ENCODE measurements at places on chromosomes 4 and X.

DNA sequence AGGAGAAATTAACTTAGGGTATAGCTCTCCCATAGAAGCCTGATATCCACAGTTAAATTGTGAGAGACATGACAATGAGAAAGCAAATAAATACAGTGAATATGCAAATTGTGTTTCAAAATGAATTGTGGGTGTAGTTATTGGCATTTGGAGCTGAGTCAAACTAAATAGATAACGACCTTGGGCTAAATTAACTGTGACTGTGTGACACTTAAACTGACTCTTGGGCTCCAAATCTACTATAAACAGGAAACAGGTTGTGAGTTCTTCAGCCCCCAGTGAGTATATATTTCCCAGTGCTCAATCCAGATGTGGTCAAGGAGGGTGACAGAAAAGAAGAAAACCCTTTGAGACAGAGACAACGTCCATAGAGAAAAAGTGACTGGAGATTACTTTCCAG is 11.3 kb upstream of the MAGEA10 start:
- no peak for DNase-seq

DNA sequence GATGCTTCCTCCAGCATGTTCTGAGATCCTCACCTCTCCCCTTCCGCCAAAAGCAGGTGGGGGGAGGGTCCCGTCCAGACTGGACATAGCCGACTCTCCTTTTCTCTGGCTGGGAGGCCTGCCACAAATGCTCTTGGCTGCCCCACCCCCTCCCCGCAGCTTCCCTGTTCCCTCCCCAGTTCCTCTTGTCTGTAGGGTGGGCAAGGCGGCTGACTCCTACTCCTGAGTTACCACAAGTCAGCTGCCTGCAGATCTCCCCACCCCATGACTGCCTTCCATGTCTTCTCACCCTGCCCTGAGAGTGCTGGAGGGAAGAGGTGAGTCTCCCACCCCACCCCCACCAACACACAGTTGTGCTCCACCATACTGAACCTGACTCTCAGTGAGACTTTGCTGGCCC is 2.9 kb downstream of the ATP6AP1 start:
- DNase-seq, result no peak

DNA sequence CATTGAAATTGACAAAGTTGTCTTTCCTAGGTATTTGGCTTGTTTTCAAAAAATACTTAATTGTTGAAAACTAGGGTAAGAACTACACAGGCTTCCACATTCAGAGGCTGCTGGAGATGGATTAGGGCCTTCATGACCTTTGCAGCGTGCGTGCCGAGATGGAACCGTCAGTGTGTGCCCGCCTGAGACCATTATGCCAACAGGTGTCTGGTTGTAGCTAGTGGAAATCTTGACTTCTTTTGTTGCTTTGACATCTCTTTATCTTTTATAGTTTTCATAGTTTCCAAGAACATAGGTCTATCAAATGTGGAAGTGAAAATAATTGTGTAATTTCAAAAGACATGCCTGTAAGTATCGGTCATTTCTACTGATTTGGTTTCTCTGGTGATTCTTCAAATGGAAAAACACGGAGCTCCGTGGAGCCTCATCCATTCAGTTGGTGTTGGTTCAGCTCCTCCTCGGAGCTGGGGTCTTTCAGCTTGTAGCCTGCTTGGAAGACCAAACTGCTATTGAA is 38.9 kb upstream of the CLCN4 start:
- no peak for DNase-seq

GRCh38 chr4:68256284-68256683 is 10.8 kb upstream of the TMPRSS11B start:
- no peak for DNase-seq

GRCh38 chr4:8427761-8428287 is 12.7 kb downstream of the ACOX3 start:
- DNase-seq, result no peak

DNA sequence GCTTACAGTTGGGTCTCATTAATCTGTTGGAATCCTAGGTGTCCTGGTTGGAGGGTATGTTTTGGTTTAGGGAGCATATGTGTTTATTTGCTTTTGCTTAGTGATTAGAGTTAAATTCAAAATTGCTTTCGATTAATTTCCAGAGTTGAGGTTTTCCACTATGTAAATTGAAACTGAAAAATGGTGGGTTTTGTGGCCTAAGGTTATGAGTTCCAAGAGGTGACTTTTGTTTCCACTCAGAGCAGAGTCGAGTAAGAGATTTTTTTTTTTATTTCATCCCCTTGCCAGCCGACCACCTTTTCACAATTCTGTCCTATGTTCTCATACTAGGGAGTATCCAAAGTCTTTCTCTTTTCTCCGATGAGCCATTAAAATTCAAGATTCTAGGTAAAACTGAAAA is 66.9 kb downstream of the GRIA2 start:
- no peak for DNase-seq

DNA sequence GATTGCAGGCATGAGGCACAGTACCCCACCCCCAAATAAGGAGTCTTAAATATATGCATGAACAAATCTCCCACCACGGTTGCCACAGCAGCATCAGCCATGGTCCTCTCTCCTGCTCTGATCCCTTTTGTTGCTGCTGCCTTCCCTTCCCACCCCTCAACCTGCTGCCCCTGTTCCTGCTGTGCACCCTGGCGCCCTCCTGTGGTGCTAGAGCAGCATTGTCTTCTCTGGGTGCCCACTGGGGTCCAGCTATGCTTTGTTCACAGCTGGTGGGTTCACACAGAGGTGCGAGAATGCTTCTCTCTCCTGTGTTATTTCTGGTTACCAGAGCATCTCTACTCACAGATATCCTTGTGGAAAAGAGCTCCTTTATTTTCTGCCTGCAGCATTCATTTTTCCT is 116.2 kb downstream of the GATB start:
- peak; percentile 10 for DNase-seq

- DNase-seq, result no peak
Measured at GRCh38 chr4:138051157-138051556, 191.0 kb downstream of the SLC7A11 start.

DNA sequence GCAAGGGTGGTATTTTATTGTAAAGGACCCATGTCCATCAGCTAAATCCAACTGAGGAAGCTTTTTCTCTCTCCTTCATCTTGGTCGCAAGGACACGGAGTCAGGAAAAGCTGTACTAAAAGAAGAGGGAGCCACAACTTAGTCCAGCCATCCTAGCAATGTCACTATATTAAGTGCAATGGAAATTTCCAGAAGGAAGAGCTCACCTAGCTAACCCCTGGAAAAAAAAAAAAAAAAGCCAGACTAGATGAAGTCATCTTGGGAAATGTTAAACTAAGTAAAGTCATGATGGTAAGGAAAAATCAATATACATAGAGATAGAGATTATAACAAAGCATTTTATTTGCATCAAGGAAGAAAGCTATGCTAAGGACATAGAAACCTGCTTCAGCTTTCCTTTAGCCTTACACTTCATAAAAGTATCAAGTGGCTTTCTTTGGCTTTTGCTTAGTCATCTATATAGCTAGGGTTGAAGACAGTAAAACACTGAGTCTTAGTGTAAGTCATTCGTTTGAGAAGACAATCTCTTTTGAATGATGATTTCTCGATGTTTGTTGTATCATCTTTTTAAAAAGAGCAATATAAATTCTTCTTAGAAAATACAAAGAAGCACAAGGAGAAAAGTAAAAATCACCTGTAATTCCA is 18.6 kb upstream of the CA5B start:
- no peak for DNase-seq

GRCh38 chr4:11735651-11736050 is 307.0 kb upstream of the HS3ST1 start:
- DNase-seq, result no peak

DNA sequence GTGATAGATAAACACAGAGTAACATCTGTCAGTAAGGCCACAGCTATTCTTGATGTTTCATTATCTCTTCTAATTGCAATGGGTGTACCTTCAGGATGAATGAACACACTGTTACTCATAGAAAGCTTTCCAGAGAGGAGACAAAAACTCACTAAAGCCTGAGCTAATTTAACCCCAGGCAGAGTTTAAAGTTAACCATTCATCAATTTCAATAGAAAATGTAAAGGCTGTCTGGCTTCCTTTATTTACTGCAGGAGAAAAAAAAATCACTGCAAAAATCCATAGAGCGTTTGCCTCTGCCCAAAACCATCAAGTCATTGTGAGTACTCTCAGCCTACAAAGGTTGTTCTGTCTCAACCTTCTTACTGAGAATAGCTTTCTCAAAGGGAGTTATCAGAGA is 376.9 kb downstream of the PPP4R3C start:
- DNase-seq, result no peak

DNA sequence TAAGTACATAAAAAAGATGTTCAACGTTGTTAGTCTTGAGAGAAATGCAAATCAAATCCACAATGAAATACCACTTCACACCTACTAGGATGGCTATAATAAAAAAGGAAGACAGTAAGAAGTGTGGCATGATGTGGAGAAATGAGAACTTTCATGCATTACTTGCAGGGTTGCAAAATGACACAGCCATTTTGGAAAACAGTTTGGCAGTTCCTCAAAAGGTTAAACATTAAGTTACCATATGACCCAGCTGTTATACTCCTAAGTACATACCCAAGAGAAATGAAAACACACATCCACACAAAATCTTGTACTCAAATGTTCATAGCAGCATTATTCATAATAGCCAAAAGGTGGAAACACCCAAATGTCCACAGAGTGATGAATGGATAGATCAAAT is 25.8 kb upstream of the LIMCH1 start:
- DNase-seq, result no peak

- DNase-seq, result no peak
Measured at GRCh38 chr4:41678086-41678816, 70.3 kb downstream of the PHOX2B start.

- no peak for DNase-seq
Measured at GRCh38 chr4:37423310-37423709, 178.8 kb downstream of the NWD2 start.

DNA sequence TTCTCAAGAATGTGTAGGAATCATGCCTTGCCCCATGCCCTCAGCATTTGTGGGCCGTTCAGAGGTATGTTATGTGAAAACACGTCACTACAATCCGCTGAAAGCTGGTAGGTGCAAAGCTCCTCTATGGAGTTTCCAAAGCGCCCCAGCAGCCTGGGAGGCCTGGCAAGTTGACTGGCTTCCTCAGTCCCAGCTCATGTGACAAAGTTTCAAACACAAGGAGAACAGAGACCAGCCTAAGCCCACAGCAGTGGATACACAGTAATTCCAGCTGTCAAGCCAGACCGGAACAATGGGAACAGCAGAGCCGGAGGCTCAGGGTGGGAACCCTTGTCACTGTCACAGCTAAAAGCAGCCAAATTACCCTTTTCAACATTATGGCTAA is 33.5 kb downstream of the NAT8L start:
- DNase-seq, result no peak

DNA sequence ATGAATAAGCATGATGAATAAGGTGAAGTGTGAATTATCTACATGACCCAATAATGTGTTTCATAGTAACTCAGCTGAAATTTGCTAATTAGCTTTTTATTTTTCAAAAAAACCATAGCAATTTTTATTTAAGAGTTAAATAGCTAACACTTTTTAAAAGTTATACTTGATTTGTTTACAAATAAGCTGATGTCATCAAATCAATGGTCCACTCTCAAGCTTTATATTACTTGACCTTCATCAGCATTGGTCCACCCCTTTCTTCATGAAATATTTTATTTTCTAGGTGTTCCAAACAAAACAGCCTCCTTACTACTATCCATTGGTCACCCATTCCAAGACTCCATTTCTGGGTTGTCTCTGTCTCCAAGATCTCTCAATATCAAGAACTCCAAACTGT is 649.0 kb upstream of the TENM3 start:
- no peak for DNase-seq

DNA sequence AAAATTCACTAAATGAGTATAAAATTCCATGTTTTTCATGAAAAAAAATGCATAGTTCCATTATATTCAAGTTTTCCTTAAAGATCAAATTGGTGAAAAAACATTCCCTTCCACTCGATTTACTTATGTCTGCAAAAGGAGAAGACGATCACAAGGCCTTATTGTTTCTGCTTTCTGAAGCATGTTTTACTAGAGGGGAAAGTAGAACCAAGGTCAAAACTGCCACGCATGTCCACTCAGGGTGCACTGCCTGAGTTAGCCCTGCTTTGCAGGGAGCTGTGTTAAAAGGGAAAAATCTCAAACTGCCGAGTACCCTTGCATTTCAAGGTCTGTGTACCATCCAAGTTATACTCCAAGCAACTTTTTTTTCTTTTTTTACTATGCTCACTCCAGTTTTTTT is 57.2 kb downstream of the TRAPPC11 start:
- DNase-seq, result no peak

- no peak for DNase-seq
Measured at GRCh38 chr4:168453146-168453545, 27.1 kb downstream of the DDX60L start.

- DNase-seq, result no peak
Measured at GRCh38 chr4:101968364-101968763, 177.8 kb downstream of the BANK1 start.
